T-helper 2 cell treated with Interferon-gamma antibody and Interleukin-4, amounts not matched to agents 5 μg/mL and 100 μg/mL, for 36 hours (primary cell): ENCODE measurements at places on chromosomes 2 and 18.

DNA sequence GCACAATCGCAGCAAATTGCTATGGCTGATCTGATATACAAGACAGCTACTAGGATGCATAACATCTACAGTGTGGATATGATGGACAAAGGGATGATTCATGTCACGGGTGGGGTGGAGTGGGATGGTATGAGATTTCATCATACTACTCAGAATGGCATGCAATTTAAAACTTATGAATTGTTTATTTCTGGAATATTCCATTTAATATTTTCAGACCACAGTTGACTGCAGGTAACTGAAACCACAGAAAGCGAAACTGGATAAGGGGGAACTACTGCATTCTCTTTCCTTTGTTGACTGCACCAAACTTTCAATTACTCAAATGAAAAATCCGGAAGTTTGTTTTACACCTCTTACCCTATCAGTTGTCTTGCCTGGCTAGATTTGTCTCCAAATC is 94.4 kb upstream of the NEUROD1 start:
- H3K4me3 ChIP-seq, result no peak overlapping the region
- peaks cover 4% of the 10 kb centered on the region for H3K27me3 ChIP-seq
- no peaks in the 10 kb centered on the region for H3K36me3 ChIP-seq
- no peak for DNase-seq

DNA sequence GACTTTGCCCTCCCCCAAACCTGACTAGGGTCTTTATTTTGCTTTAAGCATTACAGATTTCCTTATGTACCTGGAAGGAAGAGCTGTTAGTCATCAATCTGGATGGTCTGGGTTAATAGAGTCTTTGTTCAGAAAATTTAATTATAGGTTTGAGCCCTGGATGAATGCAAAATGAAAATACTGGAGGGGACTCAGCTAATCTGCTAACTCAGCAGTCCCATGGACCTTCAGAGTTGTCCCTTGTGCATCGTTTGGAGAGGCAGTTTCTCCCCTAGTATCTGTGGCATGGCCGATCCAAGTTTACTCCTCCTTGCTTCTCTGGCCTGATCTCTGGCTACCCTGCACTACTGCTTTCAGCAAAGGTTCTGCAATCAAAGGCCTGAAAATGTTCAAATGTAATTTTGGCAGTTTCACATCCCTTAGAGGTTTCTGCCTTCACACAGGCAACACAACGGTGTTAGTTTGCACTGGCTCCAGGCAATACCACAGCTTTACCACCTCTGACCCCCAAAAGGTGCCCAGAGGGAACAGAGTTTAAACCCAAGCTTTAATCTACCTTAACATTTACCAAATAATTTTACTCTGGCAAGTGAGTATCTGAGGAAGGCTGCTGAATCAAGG is 134.3 kb downstream of the THADA start:
- H3K4me3 ChIP-seq, result no peak overlapping the region
- H3K27ac ChIP-seq, result no peak overlapping the region
- peaks cover 11% of the 10 kb centered on the region for H3K36me3 ChIP-seq
- no peaks in the 10 kb centered on the region for H3K27me3 ChIP-seq
- DNase-seq, result no peak
- peaks cover 26% of the 10 kb centered on the region for H3K4me1 ChIP-seq

DNA sequence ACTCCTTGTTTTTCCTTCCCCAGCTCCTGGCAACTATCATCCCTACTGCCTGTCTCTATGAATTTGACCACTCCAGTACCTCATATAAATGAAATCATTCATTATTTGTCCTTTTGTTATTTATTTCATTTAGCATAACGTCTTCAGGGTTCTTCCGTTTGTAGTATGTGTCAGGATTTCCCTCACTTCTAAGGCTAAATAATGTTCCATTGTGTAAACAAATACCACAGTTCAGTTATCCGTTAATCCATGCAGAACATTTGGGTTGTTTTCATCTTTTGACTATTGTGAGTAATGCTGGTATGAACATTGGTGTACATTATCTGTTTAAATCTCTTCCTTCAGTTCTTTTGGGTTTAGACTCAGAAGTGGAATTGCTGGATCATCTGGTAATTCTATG is 18.8 kb downstream of the DYNC2LI1 start:
- H3K4me3 ChIP-seq, result no peak overlapping the region
- no peaks in the 10 kb centered on the region for H3K4me1 ChIP-seq
- peaks cover 4% of the 10 kb centered on the region for H3K36me3 ChIP-seq
- DNase-seq, result no peak
- H3K27ac ChIP-seq, result no peak overlapping the region

DNA sequence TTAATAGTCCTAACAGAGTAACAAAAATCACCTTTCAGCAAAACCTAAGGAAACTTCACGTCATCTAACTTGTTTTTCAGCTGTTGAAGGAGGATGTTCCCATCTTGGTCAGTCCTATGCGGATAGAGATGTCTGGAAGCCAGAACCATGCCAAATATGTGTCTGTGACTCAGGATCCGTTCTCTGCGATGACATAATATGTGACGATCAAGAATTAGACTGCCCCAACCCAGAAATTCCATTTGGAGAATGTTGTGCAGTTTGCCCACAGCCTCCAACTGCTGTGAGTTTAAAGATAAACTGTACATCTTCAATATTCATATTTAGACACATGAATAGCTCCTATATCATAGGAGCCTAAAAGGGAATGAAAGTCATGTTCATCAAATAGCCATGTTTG is 10.5 kb downstream of the COL3A1 start:
- H3K27me3 ChIP-seq, result peaks cover 3% of the 10 kb centered on the region
- H3K36me3 ChIP-seq, result no peaks in the 10 kb centered on the region
- H3K27ac ChIP-seq, result no peak overlapping the region
- H3K4me3 ChIP-seq, result no peak overlapping the region

DNA sequence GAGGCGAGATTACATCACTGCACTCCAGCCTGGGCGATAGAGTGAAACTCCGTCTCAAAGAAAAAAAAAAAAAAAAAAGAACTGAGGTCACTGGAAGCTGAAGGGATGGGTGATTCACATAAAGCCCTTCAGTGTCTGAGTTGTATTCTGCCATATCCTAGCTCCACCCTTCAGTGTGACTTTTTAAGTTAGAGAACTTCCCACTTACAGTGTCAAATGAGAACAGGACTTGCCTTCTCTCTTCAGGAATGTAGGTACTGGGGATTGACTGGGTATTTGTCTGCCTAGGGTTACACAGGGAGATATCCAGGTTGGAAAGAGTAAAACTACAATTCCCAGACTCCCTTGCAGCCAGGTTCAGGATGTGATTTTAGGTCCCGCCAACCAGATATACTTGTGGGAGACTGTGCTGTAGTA is 37.9 kb downstream of the EHD3 start:
- H3K27me3 ChIP-seq, result peaks cover 11% of the 10 kb centered on the region
- no peak overlapping the region for H3K4me3 ChIP-seq
- no peak overlapping the region for H3K27ac ChIP-seq
- no peaks in the 10 kb centered on the region for H3K36me3 ChIP-seq
- H3K4me1 ChIP-seq, result no peaks in the 10 kb centered on the region

DNA sequence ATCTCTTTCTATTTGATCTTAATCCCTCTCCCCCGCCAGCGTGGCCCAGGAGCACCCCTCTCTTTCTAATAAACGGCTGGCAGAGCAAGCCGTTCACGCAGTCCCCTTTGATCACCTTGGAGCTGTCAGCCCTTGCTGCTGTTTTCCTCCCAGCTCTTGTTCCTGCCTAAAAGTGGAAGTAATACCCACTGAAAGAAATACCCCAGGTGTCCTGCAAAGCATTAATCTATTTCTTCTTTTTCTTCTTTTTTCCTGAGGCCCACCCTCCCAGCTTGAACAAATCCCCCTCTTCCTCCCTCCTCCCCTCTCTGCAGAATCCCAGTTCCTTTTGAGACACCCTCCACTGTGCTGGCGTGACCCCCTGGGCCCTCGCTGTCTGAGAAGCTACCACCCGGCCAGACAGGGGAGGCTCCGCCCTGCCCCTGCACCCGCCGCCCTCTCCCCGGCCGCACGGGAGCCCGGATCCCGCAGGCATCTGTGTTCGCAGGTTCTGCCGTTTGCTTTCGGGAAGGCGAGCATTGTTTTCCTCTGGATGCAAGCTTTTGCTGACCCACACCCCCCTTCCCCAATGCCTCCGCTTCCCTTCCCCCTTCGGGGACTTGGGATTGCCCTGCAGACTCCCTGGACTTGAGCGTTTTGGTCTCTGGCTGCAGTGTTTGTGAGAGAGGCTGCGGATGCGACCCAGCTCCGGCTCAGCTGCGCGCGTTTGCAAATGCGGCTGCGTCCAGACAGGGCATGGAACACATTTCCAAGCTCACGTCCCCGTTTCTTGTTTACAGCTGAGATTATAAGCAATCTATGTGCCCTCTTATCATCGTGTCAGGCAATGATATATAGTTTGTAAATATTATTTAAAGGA is 631.5 kb downstream of the NYAP2 start:
- peak overlapping the region; percentile 48 for H3K4me3 ChIP-seq
- no peaks in the 10 kb centered on the region for H3K4me1 ChIP-seq
- no peak for DNase-seq

DNA sequence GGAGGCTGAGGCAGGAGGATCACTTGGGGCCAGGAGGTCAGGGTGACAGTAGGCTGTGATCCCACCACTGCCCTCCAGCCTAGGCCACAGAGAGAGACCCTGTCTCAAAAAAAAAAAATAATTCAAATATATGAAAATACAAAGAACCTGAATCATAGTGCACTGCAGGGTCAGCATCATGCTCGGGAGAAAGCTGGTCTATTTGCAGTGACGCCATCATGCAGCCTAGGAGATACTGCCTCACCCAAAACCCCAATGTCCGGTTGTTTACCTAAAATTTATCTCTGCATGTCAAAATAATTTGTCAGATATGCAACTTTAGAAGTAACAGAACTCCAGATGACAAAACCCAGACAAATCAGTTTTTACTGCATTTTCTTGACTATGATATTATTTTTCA is 61.5 kb upstream of the ALKAL2 start:
- no peak overlapping the region for H3K4me3 ChIP-seq
- no peak for DNase-seq
- H3K4me1 ChIP-seq, result no peaks in the 10 kb centered on the region
- peaks cover 20% of the 10 kb centered on the region for H3K27me3 ChIP-seq

DNA sequence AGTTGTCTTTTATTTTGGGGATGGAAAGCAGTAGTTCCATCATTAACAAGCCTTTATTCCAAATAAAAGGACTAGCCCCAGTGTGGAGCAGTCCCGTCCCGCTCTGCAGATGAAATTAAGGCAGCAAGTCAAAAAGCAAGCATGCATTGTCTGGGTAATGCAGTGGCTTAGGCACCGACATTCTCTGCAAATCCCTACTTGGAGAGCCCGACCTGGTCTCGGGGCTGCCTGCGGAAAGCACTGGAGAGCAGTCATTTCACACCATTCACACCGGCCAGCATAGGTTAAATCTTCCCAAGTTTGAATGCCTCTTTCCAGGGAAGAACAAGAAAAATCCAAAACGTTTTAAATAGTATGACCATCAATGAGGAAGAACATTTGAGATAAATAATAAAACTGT is 24.4 kb upstream of the RAB12 start:
- no peaks in the 10 kb centered on the region for H3K36me3 ChIP-seq
- no peak overlapping the region for H3K4me3 ChIP-seq
- no peaks in the 10 kb centered on the region for H3K4me1 ChIP-seq
- peaks cover 3% of the 10 kb centered on the region for H3K27me3 ChIP-seq

- DNase-seq, result no peak
- peaks cover 4% of the 10 kb centered on the region for H3K27me3 ChIP-seq
- no peak overlapping the region for H3K27ac ChIP-seq
- no peak overlapping the region for H3K4me3 ChIP-seq
- H3K36me3 ChIP-seq, result no peaks in the 10 kb centered on the region
Observed at GRCh38 chr2:109680523-109681297, 66.5 kb downstream of the SOWAHC start.

GRCh38 chr2:97664636-97664970 is 759 bp upstream of the ACTR1B start:
- H3K36me3 ChIP-seq, result peaks cover 19% of the 10 kb centered on the region
- peaks cover 23% of the 10 kb centered on the region for H3K4me1 ChIP-seq
- H3K4me3 ChIP-seq, result peak overlapping the region; percentile 90
- no peak for DNase-seq
- H3K27ac ChIP-seq, result peak overlapping the region; percentile 97

DNA sequence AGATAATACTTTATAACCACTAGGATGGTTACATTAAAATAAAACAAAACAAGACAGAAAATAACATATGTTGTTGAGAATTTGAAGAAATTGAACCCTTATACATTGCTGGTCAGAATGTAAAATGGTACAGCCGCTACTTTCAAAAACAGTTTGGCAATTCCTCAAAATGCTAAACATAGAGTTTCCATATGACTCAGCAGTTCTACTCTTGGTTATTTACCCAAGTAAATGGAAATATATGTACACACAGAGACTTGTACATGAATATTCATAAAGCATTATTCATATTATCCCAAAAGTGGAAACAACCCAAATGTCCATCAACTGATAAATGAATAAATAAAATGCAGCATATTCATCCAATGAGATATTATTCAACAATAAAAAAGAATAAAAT is 92.5 kb upstream of the LRATD1 start:
- H3K4me3 ChIP-seq, result no peak overlapping the region
- no peaks in the 10 kb centered on the region for H3K27me3 ChIP-seq
- no peaks in the 10 kb centered on the region for H3K4me1 ChIP-seq
- no peaks in the 10 kb centered on the region for H3K36me3 ChIP-seq
- H3K27ac ChIP-seq, result no peak overlapping the region

- DNase-seq, result no peak
- peaks cover 17% of the 10 kb centered on the region for H3K27me3 ChIP-seq
- no peaks in the 10 kb centered on the region for H3K36me3 ChIP-seq
- H3K27ac ChIP-seq, result no peak overlapping the region
- H3K4me1 ChIP-seq, result no peaks in the 10 kb centered on the region
Observed at GRCh38 chr2:29425866-29426265, 310.7 kb downstream of the CLIP4 start.

GRCh38 chr18:3121259-3121658 is 98.5 kb downstream of the MYOM1 start:
- H3K27me3 ChIP-seq, result no peaks in the 10 kb centered on the region
- no peak overlapping the region for H3K4me3 ChIP-seq
- no peak for DNase-seq

DNA sequence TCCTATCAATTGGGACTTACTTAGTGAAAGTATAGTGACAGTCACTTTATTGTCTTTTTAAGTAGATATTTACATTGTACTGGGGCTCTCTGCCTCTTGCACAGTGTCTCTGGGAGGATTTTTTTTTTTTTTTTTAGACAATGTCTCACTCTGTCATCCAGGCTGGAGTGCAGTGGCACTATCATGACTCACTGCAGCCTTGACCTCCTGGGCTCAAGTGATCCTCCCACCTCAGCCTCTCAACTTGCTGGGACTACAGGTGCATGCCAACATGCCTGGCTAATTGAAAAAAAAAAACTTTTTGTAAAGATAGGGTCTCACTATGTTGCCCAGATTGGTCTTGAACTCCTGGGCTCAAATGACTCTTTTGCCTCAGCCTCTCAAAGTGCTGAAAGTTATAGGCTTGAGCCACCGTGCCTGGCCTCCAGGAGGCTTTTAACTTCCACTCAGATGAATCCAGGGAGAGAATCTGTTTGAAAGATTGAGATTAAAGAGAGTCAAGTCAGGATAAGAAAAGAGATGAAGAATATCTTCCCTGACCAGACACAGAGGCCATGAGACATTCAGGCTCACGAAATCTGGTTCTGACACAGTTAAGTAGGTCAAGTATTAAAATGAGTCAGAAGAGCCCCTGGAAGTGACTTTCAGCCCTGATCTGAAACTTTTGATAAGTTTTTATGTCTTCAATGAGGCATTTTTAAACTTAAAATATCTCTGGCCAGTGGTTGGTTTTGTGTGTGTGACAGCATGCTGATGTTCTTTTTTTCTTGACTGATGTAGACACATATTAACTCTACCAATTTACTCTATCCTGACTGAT is 18.3 kb downstream of the ARHGEF33 start:
- peak; percentile 46 for DNase-seq
- peaks cover 17% of the 10 kb centered on the region for H3K4me1 ChIP-seq
- H3K36me3 ChIP-seq, result no peaks in the 10 kb centered on the region
- no peak overlapping the region for H3K4me3 ChIP-seq
